ENCODE measurements at places on chromosomes 3 and 15. TPM values are rescaled to one million over a fixed set of nuclear protein-coding genes. Genes with fewer than 3 reads are reported as not detected.

GRCh38 chr3:71258116-71258515 lies 325.4 kb downstream of the FOXP1 start:
- DNase-seq, result peak; percentile 56

DNA sequence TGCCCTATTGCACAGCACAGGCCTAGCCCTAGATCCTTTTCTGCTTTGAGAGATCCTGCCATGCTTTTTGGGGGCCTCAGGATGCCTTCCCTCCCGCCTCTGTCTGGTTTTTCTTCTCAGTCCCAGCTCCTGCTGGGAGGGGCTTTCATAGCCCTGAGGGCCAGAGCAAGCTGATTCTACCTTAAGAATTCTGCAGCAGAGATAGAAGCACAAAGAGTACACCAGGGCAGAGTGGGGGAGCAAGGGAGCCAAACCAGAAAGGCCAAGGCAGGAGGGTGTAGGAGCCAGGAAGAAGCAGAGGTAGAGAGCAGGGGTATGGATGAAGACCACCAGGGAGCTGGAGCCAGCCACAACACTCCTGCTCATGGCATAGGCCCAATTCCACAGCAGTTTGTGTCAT lies 18.1 kb downstream of the SH3BP5 start:
- no peak for DNase-seq

- no peak for DNase-seq
Observed at GRCh38 chr15:86664581-86664980, 584.9 kb downstream of the AGBL1 start.

DNA sequence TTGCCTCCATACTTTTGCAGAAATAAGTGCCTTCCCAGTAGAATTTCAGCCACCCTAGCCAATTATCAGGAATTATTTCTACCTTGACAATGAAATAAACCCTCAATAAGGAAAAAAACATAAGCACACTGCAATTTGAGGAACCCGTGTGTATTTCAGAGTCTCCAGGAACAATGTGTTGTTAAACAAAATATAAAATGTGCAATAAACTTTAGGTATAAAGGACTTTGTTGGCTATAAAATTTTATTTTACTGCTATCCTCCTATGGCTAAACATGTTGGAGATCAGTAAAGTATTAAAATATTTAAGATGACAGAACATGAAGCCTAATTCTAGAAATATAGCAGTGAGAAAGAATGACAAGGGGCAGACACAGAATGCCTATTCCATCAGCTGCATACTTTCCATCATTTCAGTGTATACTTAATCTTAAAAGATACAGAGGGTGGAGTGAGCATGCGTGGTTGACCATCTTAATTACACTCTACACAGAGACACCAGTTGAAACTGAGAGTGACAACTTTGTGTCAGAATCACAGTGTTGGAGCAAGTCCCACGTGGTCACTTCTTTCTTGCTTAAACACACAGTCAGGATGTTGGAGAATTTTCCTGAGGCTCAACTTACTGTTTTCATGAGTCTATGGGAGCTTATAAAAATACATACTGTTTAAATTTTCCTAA lies 79.0 kb upstream of the SUCLG2 start:
- no peak for DNase-seq

The SLC9C1 gene
- not detected for total RNA-seq

The CYP11A1 gene
- not detected for total RNA-seq

DNA sequence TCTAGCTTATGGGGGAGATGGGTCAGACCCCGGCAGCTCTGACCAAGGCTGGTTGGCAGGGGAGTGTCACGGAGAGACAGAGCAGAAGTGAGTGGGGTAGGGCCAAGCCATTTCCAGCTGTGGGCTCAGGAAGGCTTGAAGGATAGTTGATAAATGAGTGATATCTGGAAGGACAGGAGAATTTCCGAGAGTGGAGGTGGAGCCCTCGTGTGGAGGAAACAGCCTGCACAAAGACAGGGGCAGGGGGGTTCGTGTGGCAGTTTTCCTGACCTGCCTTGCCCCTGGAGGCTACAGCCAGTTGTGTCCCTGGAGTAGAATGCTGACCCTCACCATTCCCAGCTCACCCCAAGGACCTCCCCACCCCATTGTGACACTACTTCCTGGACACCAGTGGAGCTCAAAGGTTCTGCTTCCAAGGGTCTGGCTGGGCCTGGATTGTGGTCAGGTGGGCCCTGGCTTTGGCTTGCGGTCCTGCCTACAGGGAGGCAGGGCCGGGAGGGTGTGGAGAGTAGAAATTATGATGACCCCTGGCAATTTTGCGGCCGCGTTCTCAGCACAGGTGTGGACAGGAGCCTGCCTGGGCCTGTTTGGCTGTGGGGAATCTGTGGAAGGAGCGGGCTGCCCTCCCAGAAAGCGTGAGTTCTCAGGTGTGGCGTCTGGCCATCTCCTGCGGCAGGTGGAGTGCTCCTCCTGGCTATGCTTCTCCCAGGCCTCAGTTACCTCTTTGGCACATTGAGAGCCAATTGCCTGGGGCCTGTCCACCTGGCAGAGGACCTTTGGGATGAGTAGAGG lies at the start of gene SLC22A14:
TSS of gene SLC22A14 (plus strand) at position 400 of the 792 bp plus-strand sequence. CDS start 23,733 bp downstream, outside the sequence.
- no peak for DNase-seq
